ENCODE measurements at places on chromosomes 12 and 14.

DNA sequence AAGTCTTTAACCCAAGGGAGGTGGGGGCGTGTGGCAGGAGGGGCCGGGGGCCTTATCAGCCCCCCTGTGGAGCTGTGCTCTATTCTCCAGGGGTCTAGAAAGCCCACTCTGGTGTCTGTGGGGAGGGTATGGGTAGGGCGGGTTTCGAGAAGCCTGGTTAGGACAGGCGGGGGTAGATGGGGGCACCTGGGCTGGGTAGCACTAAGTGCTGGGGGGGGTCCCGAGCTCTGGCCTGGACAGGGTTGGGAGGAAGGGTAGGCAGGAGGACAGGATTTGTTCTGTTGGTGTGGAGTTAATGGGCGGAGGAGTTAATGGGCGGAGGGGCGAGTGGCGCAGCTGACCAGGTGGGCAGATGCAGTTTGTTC lies 2.0 kb downstream of the PACS2 start:
- no peak for DNase-seq

DNA sequence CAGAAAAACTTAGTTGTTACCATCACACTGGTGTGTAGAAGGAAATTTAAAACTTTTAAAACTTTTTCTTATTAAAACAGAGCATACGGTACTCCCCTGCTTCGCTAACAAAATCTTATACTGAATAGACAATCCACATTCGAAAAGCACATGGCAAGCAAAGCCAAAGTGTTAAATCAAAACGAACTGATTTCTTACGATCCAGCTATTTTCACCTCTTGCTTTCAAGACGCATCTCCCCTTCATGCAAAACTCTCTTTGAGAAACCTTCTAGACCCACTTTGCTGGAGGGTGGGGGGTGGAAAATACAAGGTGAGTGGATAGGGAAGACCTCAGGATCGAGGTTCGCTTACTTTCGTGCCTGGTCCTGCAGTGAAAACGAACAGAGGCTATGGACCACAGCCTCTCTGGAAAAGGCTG lies 328 bp downstream of the INTS13 start:
- no peak for DNase-seq

GRCh38 chr14:32012062-32012461 lies 65.0 kb upstream of the ARHGAP5 start:
- no peak for DNase-seq

DNA sequence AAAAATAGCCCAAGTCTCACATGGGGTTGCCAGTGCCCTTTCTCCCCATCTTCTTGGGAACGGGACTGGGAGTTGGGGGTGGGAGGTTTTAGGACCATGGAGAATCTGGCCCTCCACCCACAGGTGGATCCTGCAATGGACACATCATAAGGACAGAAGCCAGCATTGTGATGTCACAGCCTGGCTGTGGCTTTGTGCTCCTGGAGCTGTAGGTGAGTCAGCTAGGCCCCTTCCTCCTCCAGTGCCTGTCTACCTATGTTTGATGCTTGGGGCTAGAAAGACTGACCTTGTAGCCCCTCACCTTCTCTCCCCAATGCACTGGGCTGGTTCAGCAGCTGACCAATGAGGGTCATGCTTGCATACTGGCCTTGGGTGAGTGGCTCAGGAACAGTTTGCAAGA lies at the start of gene CCDC197:
TSS of gene CCDC197 (plus strand) at position 220 of the 400 bp plus-strand sequence. CDS start 831 bp downstream, outside the sequence.
- no peak for DNase-seq

DNA sequence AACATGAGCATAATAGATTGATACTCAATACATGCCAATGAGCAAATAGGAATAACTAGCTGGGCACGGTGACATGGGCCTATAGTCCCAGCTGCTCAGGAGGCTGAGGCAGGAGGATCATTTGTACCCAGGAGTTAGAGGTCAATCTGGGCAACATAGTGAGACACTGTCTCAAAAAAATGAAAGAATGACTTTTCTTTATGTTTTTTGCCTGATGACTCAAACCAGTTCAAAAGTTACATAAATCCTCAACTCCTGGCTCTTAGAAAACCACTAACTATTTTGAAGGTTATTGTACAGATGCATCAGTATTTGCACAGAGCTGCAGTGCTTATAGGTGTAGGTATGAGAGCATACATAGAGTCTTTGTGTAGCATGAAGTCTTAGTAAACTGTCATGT lies 219.2 kb upstream of the RGS6 start:
- DNase-seq = no peak
